ENCODE measurements at places on chromosomes 3 and 15.

GRCh38 chr3:168061332-168061996 is 34.3 kb downstream of the GOLIM4 start:
- DNase-seq, result no peak

DNA sequence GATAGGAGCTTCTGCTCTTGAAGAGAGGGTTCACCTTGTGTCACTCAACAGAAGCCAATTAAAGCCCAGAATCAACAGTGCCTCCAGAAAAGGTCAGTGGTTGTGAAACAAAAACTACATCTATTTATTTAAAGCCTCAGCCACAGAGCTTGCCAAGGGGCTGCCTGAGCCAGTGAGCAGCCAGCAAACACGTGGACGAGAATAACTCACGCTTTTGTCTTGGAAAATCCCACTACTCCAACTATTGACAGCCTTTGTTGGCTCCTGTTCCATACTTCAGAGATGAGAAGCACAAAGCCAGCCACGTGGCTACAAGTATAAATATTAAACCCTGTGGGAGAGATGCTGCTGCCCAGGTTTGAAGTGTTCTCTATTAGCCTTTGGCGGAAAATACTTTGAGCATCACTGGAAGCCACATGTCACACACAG is 10.3 kb downstream of the GPR156 start:
- no peak for DNase-seq

- no peak for DNase-seq
Observed at GRCh38 chr3:52527732-52528585, 5.7 kb downstream of the NT5DC2 start.

GRCh38 chr3:64291345-64291744 is 66.1 kb upstream of the PRICKLE2 start:
- DNase-seq, result no peak

- no peak for DNase-seq
Observed at GRCh38 chr15:29061746-29062145, 176.0 kb downstream of the APBA2 start.

All from iPS-NIHi11 (cell line).